ENCODE measurements at places on chromosomes 1 and 21. TPM values are rescaled to one million over a fixed set of nuclear protein-coding genes. Genes with fewer than 3 reads are reported as not detected.

The PGLYRP3 gene
- total RNA-seq = not detected

The HRNR gene
- total RNA-seq = not detected

The IFI6 gene
- total RNA-seq = 211 TPM

The FMO4 gene
- total RNA-seq = 5.9 TPM

The ETV3L gene
- not detected for total RNA-seq

The PAQR6 gene
- total RNA-seq = 2.3 TPM

The CFHR5 gene
- total RNA-seq = not detected

The KRTAP10-8 gene
- total RNA-seq = not detected

The ADCY10 gene
- total RNA-seq = 0.09 TPM

The SLC30A10 gene
- not detected for total RNA-seq

The KCNT2 gene
- total RNA-seq = 3.7 TPM

The NMNAT2 gene
- 0.62 TPM for total RNA-seq

The EPHB2 gene
- total RNA-seq = 5.0 TPM

The TRMT13 gene
- total RNA-seq = 17.8 TPM

The RGS8 gene
- not detected for total RNA-seq

The TFF3 gene
- total RNA-seq = 19.0 TPM

The SELP gene
- 21.4 TPM for total RNA-seq

The DENND2C gene
- 3.8 TPM for total RNA-seq

The SPRR4 gene
- total RNA-seq = not detected

The TSPAN1 gene
- 68.9 TPM for total RNA-seq

The AVPR1B gene
- total RNA-seq = not detected

The THEMIS2 gene
- total RNA-seq = 161 TPM

The ATP1A4 gene
- 1.1 TPM for total RNA-seq

All from lower lobe of right lung (tissue), 2 donors.